ENCODE measurements at places on chromosomes 7 and 10.

GRCh38 chr10:34999532-34999931 lies 90.6 kb downstream of the CUL2 start:
- DNase-seq, result no peak

DNA sequence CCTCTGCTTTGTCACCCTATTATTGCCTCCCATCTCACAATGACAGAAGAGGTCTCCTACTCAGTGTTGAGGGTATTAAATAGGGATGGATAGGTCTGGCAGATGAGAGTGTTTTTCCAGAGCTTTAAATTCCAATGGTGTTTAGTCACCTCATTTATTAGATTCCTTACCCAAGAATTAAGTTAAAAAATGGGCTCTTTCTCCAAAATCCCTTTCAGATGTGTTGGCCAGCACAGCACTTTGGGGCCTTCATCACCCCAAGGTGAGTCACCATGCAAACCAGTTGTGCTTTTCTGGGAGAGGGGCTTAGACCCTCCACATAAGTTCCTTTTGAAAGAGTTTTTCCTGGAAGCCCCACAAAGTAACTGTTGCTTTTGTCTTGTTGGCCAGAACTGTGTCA lies 78.4 kb downstream of the CYP26A1 start:
- no peak for DNase-seq

GRCh38 chr10:86798611-86799010 lies 42.2 kb downstream of the BMPR1A start:
- DNase-seq, result peak; percentile 11

DNA sequence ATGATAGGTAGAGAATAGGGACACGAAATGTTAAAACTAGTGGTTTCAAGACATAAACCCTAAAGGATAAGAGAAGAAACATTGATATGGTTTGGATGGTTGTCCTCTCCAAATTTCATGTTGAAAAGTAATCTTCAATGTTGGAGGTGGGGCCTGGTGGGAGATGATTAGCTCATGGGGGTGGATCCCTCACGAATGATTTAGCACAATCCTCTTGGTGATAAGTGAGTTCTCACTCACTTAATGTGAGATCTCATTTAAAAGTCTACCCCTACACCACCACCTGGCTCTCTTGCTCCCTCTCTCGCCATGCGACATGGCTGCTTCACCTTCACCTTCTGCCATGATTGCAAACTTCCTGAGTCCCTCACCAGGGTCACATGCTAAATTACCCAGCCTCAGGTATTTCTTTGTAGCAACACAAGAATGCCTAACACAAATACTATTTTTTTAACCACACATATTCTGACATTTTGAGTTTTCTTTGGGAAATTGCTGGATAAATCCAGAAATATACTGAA lies 242.4 kb upstream of the PHF14 start:
- no peak for DNase-seq

- no peak for DNase-seq
These were observed 106.1 kb downstream of the KCNMA1 start for GRCh38 chr10:77531441-77532001.

DNA sequence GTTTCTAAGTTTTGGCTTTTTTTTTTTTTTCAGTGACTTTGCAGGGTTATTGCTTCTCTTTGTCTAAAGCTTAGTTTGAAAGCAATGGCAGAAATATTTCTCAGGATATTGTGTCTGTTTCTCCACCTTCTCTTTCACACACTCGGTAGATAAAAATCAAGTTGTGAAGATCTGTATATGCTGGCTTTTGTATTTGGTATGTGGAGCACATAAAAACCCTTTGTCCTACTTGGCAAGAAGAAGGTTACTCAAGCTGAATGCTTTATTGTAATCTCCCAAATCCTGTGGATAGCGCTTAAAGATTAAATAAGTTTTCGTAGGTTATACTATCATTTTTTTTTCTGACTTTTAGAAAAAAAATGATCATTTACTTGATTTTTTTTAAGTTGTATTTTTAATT lies 172.4 kb downstream of the CDCA7L start:
- no peak for DNase-seq

DNA sequence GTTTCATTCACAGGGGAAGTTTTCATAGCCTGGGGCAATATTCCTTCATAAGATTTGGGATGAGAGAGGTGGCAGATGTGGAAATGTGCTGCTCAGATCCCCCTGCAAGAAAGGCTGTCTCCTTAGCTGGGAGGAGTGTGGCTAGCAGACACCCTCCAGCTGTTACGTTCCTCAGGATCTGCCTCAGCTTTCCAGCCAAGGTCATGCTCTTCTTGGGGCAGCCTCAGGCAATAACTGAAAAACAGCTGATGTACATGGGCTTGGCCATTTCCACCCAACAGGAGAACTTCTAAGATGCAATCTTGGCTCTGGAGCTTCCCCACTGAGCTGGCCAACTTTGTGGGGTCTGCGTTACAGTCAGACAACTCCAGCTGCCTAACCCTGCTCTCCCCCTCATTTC lies 51.3 kb upstream of the SEPTIN7 start:
- DNase-seq, result no peak

- DNase-seq, result no peak
These were observed 115.0 kb upstream of the CCDC6 start for GRCh38 chr10:60021361-60021760.

DNA sequence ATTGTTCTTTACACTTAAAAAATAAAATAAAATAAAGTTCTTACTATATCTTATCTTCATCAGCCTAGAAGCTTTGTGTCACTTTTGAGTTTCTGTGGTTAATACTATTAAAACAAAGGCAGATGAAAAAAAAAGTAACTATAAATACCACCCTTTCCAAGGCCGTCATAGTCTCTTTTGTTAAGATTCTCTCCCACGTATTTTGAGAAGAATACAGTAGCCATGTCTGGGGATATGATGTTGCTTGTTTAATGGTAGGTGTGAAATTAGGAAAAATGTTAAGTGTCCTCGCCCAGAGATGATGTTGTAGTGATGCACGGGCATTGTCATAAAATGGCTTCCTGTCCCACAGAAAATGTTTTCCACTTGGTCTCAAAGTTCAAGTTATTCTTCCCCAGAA lies 223.9 kb downstream of the NEBL start:
- DNase-seq, result no peak

DNA sequence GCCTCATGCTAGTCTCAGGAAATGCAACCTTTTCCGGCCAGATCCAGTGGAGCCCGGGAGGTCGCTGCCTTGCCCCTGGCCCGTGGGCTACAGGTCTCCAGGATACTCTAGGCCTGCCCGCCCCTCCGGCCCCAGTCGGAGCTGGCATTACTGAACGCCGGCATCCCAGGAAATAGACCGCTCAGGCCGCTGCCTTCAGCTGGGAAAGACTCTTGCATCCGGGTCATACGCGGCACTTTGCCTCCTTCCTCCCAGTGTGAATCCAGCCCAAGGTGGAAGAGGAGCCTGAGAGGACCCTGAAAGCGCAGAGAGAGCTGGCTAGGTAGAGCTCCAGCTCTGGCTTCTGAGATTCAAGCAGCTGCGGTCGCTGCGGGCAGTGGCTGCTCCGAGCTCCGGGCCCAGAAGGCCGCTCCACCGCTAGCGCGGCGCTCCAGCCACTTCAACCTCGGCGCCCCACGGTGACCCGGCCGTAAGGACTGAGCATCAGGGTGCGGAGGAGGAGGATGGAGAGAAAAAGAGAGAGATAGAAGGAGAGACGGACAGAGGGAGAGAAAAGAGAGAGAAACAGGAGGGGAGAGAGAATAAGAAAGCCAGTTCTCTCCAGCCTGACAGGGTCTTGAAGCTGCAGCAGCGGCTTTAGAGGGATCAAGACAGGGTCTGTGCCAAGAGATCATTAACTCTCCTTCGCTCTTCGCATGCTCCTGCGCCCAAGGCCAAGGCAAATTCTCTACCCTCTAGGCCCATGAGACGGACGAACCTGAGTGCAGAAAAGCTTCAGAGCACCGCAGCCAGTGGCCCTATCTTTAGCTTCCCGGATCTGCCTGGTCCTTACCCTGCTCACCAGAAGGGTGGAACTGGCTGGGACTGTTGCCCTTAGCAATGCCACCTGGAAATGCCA lies 1.8 kb upstream of the HOXA10 start:
- no peak for DNase-seq

DNA sequence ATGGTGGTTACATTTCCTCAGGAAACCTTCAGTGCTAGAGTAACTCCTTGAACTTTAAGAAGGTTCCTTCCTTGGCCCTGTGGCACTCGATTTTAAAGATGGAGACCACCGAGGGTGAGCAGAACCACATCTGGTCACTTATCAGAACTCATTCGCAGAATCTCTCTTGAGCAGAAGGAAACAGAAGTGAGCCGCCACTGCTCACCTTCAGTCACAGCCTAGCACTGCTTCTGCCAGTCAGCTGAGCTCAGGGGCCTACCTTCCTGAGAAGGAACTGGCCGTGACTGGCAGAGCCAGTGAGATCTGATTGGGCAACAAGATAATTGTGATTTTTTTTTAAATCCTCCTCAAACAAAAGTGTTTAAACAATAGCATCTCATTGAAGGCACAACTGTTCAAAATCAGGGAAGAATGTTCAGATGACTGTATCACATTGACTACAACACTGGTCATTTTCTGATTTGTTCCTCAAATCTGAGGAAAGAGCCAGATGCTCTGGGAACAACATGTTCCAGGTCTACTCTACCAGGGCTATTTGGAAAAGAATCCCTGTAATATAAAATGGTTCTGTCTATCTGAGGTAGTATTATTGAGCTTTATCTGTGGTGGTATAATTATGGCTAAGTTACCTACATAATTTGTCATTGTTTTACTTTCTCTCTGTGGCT lies 2.7 kb upstream of the SYPL1 start:
- DNase-seq, result peak; percentile 37

GRCh38 chr10:131187926-131188325 lies 123.6 kb downstream of the TCERG1L start:
- no peak for DNase-seq

DNA sequence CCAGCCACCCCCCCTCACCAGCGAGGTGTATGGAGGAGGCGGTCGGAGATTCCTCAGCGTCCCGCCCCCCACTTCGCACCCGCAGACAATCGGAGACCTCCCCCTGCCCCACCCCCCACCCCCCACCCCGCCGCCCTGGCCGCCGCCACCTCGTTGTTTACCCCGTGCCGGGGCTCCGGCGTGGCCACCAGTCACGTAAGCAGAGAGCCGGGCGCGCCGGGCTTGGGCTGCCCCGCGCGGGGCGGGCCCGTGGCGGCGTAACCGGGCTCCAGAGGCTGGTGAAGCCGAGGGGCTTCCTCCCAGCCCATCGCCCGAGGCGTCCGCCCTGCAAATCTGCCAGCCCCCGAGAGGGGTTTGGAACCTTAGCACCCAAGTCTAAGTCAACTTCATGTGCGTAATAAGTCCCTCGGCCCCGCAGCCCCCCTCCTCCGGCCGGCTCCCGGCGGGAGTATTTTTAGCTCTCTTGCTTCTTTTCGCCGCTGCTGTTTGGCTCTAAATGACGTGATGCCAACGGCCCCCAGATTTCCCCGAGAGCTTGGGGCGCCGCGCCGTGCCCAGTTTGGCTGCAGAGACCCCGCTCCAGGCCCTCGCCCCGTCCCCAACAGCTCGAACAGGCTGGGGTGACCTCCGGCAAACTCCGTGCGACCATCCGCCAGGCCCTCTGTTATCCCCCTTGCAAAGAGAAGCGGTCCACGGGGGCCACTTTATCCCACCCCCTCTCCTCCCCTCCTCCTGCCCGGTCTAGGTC lies 2.7 kb downstream of the MXI1 start:
- DNase-seq, result no peak

GRCh38 chr7:142422621-142423020 lies 164.8 kb upstream of the PRSS58 start:
- DNase-seq, result no peak

- no peak for DNase-seq
These were observed 26.4 kb upstream of the ADO start for GRCh38 chr10:62778125-62778524.

- no peak for DNase-seq
These were observed 33.7 kb upstream of the HECW1 start for GRCh38 chr7:43078794-43079193.

DNA sequence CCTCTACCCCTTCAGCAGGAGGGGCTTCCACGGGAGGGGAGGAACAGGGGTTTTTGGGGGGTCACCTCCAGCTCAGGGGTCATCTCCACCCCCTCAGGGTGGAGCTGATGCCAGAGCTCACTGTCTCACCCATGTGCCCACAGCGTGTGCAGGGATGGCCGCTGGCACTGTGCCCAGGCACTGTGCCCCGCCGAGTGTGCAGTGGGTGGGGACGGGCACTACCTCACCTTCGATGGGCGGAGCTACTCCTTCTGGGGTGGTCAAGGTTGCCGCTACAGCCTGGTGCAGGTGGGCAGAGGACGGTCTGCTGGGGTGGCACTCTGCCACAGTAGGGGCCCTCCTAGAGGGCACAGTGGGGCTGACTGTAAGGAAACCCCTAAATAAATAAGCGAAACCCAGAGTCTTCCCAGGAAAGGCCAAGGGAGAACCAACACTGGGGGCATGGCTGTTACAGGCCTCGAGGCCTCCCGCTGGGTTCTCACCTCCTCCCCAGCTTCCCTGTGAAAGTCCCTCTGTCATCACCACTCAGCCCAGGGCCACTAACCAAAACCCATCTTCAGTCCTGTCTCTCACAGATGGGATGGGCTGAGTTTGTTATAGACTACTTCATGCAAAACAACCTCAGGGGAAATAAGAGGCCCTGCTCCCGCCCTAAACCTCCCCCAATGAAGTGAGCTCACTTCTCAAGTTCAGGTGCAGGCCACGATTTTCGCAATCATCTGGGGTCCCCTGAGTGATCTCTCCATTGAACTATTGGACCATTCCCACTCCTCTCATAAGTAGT lies 7.4 kb upstream of the ZNF467 start:
- DNase-seq, result no peak

DNA sequence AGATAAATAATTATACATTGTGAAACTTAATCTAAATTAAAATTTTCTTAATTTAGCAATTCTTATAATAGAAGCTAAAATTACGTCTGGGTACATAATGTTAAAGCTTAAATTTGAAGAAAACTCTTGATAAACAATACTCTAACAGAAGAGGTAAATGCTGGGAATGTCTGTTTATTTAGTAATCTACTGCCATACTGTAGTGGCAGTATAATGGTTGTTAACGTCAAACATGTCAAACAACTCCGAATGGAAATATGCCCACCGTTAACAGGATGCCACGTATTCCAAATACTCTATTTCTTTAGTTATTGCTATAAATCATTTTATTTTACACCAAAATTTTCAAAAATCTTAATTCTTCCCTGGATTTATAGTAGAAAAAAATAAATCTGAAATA lies 40.0 kb upstream of the PTPN12 start:
- DNase-seq, result no peak

DNA sequence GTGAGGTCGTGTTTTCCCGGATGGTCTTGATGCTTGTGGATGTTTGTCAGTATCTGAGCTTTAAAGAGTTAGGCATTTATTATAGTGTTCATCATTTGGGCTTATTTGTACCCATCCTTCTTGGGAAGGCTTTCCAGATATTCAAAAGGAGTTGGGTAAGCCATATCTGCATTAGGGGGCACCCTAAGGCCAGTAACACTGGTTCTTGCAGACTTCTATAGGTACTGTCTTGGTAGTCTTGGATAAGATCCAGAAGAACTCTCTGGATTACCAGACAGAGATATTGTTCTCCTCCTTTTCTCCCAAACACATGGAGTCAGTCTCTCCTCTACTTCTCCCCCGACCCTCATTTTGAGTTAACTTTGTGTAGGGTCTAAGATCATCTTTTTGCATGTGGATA lies 92.8 kb downstream of the SDK1 start:
- no peak for DNase-seq

GRCh38 chr10:46050941-46051623 lies 5.0 kb upstream of the MSMB start:
- DNase-seq, result no peak

Measured in CD4-positive, alpha-beta T cell treated with Interleukin-4 for 1 hour (primary cell).